Activated T-helper 1 cell treated with Interleukin-2 at 50 U/mL for 16 hours (primary cell): ENCODE measurements at places on chromosomes 13 and 19.

DNA sequence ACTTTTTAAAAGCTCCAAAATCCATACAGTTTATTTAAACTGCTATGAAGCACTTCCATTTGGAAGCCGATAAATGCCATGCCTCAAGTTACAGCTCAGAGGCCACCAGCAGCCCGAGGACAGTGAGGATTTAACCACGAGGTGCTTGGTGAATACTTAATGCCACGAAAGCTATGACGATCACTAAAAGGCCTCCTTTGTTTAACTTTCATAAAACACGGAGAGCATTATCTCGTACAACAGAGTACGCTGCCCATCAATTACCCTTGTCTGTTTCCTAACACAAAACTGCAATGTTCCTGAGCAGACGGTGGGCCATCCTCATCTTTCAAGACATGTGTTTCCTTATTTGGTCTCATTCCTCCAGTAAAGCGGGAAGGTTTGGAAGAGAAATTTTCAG, 58.4 kb downstream of the PEPD start:
- no peak for DNase-seq

GRCh38 chr13:108897955-108898354, 268.5 kb downstream of the MYO16 start:
- DNase-seq: no peak

DNA sequence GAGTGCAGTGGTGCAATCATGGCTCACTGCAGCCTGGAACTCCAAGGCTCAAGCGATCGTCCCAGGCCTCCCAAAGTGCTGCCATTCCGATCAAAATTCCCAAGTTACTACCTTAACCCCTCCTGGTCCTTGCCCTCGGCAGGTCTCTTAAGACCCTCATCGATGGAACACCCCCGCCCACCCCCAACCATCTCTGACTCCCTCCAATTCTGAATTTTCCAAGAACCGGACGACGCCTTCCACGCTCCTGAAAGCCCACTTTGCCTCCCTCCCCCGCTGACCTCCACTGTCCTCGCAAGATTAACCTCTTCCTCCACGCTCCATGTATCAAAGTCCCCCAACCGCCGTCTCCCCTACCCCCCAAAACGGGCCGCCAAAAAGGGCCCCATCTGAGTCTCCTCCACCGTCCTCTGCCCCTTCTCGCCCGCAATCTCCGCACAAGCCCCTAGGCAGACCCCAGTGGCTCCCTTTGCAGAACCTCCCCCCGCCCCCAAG, 539 bp downstream of the DAPK3 start:
- no peak for DNase-seq

- DNase-seq: no peak
Measured at GRCh38 chr13:43058831-43059230, 35.4 kb downstream of the DNAJC15 start.

- no peak for DNase-seq
Measured at GRCh38 chr19:54388802-54389139, 24.0 kb upstream of the LAIR1 start.

DNA sequence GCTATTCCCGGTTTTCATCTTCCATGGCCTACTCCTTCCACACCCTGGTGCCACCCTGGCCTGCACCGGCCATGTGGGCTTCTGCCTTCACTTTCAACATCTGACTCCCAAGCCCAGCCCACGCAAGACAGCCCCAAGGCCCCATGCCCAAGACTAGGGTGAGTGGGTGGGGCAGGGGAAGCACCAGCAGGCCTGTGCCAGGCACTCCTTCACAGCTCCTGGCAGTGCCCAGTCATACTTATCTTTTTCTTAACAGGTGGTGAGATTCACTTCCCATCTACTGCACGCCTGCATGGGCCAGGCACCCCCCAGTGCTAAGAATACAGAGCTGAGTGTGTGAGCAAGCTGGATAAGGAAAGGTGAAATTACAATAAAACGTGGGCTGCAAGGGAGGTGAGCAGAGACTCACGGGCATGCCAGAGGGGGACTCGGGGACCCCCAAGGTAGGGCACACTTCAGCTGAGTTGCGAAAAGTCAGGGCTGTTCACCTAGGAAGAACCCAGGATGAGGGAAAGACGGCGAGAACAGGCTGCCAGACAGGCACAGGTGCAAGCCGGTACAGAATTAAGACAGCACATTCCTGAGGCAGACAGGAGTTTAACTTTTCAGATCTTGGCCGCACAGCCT, 55.7 kb downstream of the COL4A1 start:
- DNase-seq: no peak

DNA sequence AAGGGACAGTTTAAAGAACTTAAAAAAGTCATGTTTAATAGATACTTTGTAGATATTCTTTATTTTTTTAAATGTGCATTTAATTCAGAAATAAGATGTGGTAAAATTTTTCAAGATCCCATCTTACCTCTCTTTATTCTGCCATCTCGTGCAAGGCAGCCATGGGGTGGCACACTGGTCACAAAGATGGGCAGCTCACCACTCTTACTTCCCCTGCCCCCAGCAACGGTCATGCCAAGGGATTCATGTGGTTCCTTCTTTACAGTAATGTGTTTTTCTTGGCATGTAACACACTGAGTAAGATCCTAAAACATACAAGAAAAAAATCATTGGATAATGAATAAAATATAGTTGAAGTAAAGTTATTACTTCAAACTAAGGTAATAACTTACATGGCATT, 64.2 kb downstream of the LNX2 start:
- DNase-seq: no peak

DNA sequence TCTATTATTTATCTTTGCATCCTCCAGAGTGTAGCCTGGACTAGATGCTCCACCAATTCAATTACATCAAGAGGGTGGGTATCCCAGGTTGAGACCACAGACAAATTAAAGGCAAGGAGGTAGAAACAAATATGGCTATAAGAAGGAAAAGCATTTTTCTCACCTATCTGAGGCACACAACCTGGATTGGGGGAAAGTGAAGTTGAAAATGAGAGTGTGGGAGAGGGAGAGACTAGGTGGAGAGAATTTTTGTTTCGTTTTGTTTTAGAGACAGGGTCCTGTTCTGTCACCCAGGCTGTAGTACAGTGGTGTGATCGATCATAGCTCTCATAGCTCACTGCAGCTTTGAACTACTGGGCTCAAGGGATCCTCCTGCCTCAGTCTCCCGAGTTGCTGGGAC, 5.8 kb upstream of the PRODH2 start:
- no peak for DNase-seq

DNA sequence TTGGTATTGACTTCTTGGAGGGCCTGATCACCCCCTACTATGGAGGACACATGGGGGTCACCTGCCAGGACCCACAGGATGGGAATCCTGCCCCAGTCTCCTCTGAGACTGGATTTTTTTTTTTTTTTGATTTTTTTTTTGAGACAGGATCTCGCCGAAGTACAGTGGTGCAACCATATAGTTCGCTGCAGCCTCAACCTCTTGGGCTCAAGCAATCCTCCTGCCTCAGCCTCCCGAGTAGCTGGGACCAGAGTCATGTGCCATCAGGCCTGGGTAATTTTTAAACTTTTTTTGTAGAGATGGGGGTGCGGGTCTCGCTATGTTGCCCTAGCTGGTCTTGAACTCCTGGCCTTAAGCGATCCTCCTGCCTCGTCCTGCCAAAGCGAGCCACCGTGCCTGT, 14.2 kb upstream of the ADGRE5 start:
- DNase-seq: no peak

DNA sequence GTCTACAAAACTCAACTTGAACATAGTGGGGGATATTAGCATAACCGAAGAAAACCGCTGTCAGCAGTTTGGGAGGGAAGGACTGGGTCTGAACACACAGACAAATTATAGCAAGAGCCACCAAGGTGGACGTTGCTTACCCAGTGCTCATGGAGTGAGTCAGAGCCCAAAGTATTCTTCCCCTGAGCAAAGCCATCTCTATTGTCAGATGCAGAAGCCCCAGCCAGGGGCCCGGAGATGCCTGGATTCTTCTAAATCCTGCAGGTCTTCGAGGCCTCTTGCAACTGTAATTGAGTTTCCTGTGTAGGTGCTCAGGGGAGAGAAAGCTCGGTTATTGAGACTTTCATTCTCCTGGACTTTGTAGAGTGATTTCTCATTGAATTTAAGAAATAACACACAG, 384.5 kb downstream of the IRS2 start:
- no peak for DNase-seq
